ENCODE measurements at places on chromosomes 7 and 10.

DNA sequence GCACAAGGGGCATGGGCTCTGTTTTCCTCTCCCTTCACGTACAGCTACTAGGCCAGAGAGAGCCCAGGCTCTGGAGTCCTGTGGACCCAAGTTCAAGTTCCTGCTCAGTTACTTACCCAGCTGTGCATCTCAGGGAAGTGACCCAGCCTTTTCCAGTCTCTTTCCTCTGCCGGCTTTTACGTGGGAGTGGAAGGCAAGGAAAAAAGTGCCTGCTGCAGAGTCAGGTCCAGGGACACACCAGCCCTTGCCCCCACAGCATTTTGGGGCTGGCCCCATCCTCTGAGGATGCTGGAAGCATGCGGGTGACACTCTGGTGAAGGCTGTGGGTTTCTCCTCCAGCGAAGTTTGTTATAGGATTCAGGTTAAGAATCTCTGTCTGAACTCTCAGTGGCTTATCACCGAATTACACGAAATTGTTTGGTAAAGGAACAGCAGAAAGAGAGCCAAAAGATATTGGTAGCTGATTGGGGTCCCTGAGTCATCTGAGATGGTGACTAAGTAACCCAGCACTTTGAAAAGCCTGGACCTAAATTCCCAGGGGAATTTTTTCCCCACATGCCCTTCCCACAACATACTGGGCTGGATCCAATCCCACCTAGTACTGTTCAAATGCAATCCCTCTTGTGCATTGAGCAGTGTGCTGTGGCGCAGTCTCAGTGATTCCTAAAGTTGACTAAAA is 424.3 kb downstream of the RPS24 start:
- DNase-seq: no peak

DNA sequence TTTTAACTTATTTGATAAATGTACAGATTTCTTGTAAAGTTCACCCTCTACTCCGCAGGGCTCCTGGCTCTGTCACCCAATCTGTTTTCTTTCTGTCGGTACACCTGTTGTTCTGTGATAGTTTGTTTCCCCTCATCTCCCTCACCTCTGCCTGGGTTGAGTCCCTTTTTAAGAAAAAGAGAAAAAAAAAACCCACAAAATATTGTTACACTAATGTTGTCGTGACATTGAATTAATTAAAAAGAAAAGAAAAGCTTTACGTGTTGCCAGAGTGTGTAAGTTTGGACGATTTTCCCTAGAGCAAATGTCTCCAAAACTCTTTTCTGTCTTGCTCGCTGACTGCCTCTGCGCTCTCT is 3.4 kb downstream of the HMX3 start:
- DNase-seq: no peak

GRCh38 chr10:110872145-110872983 is 636 bp downstream of the PDCD4 start:
- peak; percentile 42 for DNase-seq

DNA sequence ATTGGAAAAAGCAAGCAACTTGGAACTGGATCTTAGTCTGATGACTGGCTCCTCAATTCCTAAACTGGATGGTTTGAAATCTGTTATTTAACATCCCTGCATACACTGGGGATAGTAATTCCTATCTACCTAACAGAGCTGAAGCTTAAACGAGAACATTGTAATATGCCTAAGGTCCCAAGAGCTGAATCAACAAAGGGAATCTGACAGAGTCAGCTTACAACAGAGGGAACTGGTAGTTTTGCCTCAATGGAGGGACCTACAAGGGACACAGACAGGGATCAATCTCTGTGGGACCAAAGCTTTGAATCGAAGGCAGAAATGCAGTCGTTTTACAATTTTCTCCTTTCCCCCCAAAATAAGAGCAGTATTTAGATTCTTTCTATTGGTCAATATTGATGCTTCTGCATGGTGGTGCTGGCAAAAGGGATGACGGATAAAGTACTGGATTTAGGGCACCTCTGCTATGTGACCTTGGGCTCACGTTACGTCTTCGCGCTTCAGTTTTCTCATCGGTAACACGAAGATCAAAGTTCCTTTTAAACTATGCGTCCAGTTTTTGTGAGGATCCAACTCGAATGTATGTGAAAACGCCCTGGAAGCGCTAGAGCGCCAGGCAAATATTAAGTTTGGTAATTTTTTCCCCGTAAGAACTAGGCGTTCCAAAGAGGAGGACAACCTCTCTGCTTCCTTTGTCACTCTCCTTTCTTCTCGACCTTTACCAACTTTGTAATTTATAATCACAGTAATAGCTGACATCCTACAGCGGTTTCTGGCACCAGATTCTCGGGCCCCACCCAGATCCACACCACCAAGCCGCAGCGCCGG is 1.1 kb downstream of the ACTR1A start:
- DNase-seq: no peak
